Cortex of kidney (tissue), 1 donor: ENCODE measurements at places on chromosomes 13 and 19.

GRCh38 chr19:18848878-18849661 is 17.3 kb downstream of the UPF1 start:
- no peak for DNase-seq

DNA sequence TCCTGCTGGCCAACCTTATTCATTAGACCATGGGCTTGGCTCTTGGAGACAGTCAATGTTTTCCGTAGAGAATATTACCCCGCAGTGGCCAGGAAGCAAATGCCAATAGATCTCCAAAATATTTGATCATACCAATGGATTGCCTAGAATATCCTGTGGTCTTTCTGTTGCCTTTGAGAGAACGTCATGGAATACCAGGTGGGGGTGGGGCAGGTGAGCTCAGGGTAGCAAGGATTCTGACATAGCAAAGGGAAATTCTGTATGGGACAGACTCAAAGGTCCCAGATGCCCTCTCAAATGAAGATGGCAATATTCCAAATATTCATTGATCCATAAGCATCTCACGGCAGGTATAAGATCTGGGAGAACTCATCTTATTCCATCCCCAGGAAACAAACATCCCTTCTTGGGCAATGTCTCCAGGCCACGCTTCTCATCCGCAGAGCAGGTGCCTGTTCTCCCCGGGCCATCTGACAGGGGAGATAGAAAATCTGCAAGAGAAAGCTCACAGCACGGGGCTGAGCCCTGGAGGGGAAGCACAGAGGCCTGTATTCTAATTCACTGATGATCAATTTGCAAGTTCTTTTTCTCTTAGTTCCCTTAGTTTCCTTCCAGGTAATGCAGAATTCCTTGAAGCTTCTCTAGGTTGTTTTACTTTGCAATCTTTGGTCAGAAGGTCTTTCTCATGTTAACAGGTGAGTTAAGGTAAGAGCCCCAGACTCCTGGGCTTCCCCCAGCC is 69.6 kb upstream of the TSHZ3 start:
- no peak for DNase-seq

DNA sequence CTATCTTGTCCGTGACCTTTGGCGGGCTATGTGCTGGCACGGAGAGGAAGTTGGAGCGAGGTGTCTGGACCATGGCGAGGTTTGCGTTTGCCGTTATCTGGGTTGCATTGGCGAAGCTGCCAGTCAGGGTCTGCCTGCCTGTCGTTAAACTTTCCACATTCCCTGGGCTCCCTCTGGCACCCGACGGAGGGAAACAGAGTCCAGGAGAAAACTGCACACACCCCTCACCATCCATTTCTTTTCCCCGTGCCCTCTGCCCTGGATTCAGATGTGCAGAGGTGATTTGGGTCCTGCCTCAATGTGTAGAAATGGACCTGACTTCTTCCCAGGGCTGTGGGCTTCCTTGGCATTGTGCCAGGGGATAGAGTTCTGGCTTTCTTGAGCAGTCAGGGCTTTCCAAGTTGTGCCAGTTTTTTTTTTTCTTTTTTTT is 142.4 kb downstream of the URI1 start:
- no peak for DNase-seq

GRCh38 chr13:53032849-53033248 is 4.2 kb downstream of the OLFM4 start:
- no peak for DNase-seq

GRCh38 chr13:33639626-33640080 is 178.3 kb upstream of the RFC3 start:
- DNase-seq, result no peak

DNA sequence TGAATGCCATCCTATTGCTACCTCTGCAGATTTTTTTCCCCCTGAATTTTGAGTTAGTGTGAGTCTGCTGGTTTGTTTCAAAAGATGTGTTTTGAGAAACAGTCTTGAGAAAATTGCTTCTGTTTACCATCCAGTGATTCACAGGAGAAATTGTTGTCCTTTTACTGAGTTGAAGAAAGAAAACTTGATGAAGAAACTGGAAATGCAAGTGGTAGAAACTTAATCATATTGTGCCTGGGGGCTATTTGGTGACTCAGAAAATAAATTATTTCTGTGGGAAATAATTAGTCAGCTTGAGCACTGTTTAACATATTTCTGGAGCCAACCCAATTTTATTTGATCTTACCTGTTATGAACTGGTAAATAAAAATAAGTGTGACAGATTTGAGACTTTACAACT is 35.4 kb downstream of the PAN3 start:
- no peak for DNase-seq

DNA sequence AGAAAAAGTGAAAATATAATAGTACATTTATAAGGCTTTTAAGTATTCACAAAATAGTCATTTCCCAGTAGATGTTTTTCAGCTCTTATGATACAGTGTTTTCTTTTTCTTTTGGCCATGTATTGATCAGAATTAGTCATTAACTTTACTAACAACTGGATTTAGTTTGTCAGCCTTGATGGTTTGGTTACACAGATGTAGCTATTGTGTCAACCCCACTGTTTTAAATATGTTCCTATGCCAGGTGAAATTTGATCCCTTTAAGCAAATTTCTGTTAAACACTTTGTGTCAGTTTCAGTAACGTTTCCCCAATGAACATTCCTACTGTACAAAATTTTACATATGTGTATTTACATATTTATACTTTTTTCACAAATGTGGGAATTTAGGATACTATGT is 261.5 kb upstream of the STARD13 start:
- DNase-seq, result no peak

- DNase-seq, result no peak
Measured at GRCh38 chr19:47729799-47730520, 15.4 kb upstream of the NOP53 start.

DNA sequence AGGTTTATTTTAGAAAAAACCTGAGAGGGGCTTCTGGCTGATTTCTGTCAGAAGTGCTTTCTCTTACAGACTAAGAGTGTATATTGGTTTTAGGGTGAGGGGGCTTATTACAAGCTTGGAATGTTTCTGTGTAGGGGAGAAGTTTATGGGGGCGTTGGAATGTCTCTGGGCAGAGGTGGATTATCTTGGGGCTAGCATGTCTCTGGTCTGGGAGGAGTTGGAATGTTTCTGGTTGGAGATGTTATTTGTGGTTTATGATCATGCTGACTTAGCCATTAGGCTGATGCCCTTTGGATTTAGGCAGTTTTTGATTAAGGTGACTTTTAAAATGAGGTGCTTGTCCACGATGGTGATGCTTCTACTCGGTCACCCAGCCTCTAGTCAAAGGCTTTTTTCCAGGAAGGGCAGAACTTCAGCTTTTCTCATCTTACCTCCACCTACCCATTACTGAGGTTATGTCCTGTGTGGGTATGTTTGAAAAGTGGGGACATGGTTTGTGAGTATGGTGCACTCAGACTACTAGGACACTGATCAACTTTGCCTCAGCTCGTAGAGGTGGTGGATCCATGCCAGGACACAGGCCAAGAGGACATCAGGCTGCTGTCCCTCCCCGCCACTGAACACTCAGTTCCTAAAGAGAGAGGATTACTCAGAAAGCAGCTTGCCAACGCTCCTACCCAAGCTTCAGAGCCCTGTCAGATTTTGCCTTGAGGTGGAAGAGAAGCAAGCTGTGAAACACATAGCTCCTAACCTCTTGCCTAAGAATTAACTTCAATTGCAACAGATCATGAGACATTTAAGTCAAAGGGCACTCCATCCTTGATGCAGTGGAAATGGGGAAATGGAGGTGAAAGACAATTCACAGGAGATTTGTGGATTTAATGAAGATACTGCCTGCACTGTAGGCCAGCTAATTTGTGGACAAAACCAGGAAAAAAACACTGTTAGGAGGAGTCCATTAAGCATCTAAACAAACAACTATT is 63.6 kb downstream of the ZNF44 start:
- no peak for DNase-seq

DNA sequence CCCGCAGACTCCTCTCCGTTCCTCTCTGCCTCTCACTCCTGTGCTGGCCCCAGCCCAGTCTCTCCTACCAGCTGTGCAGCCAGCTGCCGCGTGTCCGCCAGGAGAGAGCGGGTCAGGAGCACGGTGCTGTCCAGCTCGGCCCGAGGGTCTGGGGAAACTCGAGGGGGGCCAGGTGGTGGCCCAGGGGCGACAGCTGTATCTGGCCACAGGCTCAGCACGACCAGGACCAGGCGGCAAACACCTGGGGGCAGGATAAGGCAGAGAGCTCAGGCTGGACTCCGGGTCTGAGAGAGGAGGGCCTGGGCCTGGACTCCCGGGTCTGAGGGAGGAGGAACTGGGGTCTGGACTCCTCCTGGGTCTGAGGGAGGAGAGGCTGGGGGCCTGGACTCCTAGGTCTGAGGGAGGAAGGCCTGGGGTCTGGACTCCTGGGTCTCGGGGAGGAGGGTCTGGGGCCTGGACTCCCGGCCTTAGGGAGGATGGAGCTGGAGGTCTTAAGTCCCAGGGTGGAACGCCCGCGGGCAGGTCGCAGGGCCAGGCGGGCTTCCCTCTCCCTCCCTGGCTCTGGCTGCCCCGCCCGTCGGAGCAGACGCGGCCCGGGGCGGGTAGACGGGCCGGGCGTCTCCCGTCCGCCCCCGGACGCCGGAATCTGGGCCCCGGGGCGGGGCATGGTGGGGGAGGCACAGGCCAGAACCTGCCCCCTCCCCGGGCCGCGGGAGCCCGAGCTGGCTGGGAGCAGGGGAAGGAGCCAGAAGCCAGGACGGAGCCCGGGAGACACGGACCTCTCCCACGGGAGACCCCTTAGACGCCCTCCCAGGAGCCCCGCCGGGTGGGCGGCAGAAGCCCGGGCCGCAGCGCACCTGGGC is 1.3 kb downstream of the IL11 start:
- no peak for DNase-seq

DNA sequence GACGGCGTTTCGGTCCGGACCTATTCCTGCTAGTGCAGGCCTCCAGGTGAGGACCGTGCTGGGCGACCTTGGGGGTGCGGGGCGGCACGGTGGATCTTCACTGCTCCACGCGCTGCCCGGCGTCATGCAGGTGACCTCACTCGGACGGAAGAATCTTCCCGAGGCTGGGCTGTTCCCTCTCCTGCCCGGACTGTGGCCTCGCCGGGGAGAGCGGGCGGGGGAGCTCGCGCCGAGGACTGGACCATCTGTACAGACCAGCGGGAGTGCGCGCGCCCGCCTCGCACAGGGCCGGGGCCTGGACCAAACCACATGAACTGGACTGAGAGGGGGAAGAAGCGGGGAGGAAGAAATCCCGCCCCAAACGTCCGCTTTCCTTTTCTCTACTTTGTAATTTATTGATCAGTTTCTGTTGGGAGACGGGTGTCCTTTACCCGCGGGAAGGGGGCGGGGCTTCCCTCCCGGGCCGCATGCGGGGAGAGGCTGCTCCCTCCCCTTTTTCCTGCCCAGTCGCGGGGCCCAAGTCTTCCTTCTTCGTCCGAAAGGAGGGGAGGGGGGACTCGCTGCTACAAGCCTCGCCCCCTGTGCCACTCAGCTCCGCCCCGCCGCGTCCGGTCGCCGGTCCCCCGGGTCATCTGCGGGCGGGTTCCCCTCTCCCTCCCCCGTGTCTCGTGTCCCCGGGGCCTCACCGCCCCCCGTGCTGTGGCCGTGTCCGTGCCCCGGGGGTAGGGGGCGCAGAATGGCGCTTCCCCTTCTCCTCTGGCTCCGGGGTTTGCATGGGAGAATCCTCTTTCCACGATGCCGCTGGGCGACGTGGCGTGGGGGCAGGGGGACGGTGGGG is 4.9 kb downstream of the HRC start:
- no peak for DNase-seq

- no peak for DNase-seq
Measured at GRCh38 chr19:49624967-49625910, 14.7 kb downstream of the RRAS start.

- no peak for DNase-seq
Measured at GRCh38 chr13:50838031-50838430, 5.5 kb downstream of the DLEU7 start.

GRCh38 chr19:43575955-43576878 is 616 bp downstream of the PINLYP start:
- no peak for DNase-seq

DNA sequence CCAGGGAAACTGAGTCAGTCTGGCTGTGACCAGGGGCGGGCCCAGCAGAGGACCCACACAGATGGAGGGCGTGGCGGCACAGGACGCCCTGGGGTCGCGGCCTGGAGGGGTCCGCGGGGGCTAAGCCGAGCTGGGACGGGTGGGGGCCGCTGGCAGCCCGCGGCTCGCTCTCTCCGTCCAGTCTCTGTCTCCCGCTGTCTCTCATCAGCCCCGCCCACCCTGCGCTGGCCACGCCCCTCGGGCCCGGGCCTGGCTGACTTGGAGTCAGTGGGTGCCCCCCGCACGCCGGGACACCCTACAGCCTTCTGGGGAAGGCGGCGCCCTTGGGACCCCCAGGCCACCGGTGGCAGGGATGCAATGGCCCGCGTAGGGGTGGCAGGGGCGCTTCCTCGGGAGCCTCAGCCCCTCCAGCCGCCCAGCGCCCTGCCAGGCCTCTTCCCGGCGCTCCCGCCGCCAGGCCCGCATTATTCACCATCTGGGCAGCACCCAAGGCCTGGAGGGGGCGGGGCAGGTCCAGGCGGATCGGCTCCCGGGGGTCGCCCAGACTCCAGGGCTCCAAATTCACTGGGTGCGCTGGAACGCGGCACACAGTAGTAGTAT is at the start of gene TBXA2R:
TSS of gene TBXA2R (minus strand) at position 186 of the 600 bp plus-strand sequence. CDS start 6,241 bp downstream, outside the sequence.
- DNase-seq, result no peak

DNA sequence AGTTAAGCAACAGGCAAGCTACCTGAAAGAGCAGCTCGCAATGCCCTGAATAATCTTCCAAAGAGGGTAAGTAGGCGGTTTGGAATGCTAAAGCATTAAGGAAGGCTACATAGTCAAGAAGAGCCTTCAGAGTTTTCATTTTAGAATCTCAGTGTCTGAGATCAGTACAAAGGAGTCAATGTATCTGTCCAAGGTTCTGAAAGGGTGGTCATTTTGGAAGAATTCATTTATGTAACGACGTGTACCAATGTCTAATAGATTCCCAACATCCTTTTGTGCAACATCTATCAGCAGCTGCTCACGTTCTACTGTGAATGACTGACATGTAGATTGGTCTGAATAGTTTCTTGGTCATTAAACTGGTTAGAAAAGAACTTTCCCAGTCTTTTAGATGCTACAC is 15.2 kb downstream of the ZNF665 start:
- no peak for DNase-seq

DNA sequence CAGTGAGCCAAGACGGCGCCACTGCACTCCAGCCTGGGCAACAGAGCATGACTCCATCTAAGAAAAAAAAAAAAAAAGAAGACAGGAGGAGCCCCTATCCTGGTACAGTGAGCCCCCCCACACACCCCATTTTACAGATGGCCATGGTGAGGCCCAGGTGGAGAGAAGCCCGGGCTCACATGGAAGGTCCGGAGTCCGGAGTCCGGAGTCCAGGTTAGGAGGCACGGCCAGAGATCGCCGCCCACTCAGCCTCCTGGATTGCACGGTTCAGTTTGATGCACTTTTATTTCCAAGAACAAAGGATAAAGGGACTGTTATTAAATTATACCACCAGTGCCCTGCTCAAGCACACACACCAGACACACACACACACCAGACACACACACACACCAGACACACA is 11.3 kb upstream of the BTBD2 start:
- DNase-seq, result no peak

GRCh38 chr13:53220038-53220437 is 191.4 kb downstream of the OLFM4 start:
- DNase-seq, result no peak

GRCh38 chr13:110000534-110001345 is 214.4 kb upstream of the IRS2 start:
- DNase-seq, result no peak
